ENCODE measurements at places on chromosomes 7 and 10.

DNA sequence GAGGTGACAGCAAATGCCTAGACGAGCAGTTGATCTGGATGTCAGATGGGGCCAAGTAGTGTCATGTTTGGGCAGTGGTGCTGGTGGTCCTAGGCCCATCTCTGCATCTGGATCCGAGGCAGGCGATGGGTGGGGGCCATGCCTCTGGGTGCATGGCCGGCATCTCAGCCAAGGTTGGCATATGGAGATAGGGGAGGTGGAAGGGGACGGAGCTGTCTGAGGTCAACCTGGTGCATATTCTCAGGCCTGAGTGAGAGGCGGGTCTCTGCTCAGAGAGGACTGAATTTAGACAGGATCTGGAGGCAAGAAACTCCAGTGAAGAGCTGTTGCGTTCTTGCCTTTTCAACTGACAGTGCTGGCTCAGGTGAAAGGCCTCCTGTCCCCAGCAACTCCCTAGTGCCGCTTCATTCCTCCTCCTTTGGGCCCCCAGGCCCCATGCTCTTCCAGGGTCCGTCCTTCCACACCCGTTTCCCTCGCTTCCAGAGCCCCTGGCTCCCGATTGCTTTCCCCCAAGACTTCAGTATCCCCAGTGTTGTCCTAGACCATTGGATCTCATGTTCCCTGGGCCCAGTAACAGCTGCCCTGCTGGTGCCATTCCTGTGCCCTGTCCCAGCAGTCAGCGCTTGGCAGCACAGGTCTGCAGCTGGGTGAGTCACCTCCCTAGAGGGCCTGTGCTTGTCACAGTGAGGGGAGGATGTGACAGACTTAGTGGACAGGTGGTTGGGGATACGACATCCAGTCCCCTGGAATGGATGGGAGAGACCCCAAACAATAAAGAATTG, 32.6 kb downstream of the GBX1 start:
- DNase-seq: no peak

GRCh38 chr10:25707572-25707971, 226.5 kb upstream of the MYO3A start:
- no peak for DNase-seq

DNA sequence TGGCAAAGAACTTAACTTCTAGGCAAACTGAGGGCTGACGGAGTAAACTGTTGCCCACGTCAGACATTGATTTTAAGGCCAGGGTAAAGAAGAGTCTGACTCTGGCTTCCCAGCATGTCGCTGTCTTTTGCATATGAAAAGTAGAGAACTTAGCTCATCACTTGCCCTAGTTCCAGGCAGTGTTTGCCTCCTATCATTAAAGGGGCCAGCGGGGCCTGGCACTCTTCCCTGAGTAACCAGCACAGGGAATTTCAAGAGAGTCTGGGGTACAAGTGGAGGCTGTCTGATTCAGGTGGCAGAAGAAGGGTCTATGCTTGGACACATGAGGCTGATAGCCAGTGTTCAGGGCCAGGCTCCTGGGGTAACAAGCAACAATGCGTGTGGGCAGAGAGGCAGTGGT, 4.8 kb downstream of the DENND2A start:
- DNase-seq: no peak

GRCh38 chr7:157816526-157817250, 479.9 kb downstream of the DNAJB6 start:
- no peak for DNase-seq

DNA sequence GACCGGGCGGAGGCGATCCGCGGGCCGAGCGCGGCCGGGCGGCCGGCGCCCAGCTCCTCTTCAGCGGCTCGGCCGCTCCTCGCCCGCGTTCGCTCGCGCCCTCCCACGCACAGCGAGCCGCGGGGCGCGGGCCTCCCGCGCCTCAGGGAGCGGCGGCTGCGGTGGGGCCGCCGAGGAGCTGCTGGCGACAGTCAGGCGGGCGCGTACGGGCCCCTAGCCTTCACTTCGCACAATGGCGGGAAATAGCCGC, at the start of gene MCMBP:
Gene MCMBP (minus strand): TSS at position 234 of the 250 bp plus-strand sequence. CDS start 259 bp downstream, outside the sequence.
- DNase-seq: no peak

DNA sequence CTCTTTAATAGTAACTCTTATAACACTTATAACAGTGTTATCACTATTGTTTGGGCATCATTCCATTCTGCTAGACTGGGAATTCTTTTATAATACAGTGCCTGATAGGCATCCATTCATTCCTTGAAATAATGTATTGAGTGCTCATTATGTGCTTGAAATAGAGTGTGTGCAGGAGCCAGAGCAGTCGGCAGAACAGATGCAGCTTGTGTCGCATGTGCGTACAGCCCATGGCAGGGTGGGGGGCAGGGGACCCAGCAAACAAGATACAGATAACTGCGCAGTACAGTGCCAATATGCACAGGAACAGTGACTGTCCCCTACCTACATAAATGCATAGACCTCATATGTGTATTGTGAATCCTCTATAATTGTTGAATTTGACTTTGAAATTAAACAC, 99.3 kb downstream of the KAT6B start:
- no peak for DNase-seq

DNA sequence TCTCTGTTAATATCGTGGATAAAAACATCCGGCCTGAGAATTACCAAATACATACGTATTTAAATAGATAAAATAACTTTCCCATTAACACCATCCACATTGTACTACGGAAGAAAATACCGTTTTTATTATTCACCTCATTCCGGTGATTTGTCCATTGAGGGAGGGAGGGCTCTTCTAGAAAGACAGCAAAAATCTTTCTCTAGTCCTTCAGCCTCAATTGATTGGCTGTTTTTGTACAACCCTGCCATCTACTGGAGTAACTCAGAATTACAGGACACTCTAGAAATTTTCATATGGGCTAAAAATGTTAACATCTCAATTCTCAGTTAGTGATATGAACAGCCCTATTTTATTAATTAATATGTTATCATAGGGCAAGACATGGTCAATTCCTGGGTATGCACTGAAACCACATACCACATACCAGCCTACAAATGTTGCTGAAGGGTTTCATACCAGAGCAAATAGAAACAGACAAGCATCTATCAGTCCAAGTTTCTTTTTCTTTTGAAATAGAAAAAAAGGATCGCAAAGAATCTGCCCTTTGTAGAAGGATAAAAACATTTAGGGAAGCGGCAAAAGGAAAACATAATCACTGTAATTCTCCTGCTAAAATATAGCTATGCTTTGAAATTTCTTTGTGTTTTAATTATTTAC, 55.8 kb upstream of the CDCA7L start:
- no peak for DNase-seq

DNA sequence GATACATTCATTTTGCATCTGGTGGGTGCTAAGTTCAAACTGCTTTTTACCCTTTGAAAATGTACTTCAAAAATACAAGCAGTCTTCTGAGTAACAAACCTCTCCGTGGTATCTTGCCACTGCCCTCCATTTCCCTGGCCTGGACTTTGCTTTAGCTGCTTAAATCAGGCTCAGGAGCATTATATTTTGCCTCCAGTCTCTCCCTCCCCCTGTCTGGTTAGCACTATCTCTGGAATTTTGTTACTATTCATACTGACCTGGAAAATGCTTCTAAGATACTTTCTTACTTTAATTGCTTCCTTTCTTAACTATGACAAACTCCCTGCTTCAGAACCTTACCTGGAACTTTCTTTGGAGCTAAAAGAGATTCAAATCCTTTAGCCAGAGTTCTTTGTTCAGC, 369.8 kb downstream of the GFRA1 start:
- no peak for DNase-seq

DNA sequence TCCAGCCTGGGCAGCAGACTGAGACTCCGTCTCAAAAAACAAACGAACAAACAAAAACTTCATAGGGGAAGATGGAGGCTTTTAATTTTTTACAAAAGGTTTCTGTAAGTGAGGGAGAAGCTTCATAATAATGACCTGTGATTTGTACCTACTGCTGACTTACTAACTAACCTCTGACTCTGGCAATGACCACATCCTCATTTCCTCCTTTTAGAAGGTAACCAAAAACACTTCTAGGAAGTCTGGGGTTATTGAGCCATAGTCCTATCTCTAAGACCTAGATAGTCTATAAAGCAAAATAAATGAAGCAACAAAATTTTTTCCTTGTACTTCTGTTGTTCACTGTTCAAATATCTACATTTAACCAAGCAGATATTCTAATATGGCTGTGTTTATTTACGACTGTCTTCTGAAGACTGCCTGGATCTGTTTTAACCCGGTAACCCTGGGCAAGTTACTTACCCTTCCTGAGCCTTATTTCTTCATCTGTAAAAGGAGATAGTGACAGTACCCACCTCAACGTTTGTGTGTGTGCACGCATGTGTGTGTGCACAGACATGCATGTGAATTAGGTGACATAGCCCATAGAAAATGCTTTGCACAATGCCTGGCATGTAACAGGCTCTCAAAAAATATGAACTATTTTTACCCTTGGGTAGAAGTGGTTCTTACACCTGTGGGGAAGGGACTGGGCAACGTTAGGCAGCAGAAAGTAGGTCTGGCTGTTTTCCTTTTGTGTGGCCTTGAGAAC, 30.8 kb upstream of the SMNDC1 start:
- no peak for DNase-seq

GRCh38 chr7:85004402-85004801, 182.5 kb downstream of the SEMA3D start:
- no peak for DNase-seq

DNA sequence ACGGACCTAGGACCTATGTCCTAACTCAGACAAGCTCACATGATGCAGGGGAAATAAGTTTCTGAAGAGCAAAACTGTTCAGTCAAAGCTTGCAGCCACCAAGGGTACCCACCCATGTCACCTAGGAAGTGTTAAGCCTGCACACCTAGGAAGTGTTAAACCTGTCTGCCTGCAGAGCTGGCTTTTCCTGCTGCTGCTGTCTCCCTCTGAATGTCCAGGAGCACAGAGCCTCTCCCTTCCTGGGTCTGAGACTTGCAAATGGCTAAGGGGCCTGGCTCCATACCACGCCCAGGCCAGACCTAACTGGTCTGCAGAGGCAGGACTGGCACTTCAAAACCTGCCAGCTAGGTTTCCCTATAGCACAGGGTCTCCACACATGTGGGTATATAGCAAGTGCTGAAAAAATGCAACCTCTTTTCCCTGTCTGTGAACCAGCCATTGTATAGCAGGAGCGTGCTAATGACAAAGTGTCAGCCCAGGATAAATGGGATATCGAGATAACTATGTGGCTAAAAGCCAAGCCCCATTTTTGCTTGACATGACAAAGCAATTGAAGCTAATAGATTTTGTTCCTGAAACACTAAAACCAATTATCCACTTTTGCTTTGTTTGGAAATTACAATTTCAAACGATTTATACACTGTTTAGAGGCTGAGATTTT, 1.5 kb downstream of the GDF2 start:
- no peak for DNase-seq

DNA sequence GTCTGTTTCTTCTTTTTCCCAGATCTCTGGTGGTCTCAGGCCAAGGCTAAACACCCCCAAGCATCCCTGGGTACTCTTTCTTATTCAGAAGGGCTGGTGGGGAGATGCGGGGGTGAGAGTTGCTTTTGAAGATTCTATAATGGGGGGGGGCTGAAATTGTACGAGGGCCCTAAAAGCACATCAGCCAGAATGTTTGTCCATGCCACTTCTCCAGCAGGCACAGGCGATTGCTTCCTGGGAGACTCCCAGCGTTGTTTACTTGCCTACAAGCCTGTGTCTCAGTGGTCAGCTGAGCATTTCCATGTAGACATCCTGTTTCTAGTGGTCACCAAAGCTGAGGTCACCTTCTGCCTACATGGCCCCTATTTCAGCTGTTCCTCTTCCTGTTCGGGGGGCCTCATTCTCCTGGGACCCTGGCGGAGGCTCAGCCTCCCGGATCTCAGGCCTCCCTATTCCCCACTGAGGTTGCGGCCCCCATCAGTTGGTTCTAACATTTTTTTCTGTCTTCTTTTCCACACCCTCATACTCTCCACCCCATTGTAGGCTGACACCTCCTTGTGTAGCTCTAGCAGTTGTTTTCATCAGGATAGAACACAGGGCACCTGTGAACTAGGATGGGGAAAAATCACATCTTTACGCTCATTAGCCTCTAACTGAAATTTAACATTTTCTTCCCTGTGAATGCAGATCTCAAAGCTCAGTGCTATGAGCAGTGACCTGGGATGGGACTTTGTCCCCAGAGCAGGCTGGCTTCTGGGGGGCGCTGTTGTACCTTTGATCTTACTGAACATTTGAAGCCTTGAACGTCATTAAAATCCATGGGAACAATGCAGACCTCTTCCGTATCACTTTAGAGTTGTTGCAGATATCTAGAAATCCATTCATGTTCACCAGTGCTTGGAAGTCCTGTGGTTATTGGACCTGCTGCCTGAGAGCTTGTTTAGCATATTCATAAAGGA, 286.5 kb downstream of the GLRX3 start:
- no peak for DNase-seq

GRCh38 chr10:7264313-7264756, 146.5 kb downstream of the SFMBT2 start:
- DNase-seq: no peak

DNA sequence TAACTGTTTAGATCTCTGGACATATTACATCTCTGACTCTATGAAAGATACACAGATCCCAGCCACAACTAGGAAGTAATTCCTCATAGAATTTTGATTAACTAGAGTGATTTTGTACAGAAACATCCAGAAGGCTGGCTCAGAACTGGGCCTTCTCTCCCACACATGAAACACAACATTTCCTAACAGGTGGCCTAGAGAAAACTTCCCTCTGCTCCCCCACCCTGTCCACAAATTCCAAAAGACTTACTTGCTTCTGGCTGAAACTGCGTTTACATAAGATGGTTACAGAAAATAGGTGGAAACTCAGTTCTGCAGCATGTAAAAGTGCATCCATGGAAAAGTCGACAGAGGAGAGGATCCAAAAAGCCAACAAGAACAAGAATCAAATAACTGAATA, 132.9 kb downstream of the FZD1 start:
- DNase-seq: no peak

GRCh38 chr7:6096581-6096980, 65.4 kb downstream of the ANKRD61 start:
- no peak for DNase-seq

GRCh38 chr10:119442758-119443060, 99.8 kb downstream of the RGS10 start:
- DNase-seq: no peak

DNA sequence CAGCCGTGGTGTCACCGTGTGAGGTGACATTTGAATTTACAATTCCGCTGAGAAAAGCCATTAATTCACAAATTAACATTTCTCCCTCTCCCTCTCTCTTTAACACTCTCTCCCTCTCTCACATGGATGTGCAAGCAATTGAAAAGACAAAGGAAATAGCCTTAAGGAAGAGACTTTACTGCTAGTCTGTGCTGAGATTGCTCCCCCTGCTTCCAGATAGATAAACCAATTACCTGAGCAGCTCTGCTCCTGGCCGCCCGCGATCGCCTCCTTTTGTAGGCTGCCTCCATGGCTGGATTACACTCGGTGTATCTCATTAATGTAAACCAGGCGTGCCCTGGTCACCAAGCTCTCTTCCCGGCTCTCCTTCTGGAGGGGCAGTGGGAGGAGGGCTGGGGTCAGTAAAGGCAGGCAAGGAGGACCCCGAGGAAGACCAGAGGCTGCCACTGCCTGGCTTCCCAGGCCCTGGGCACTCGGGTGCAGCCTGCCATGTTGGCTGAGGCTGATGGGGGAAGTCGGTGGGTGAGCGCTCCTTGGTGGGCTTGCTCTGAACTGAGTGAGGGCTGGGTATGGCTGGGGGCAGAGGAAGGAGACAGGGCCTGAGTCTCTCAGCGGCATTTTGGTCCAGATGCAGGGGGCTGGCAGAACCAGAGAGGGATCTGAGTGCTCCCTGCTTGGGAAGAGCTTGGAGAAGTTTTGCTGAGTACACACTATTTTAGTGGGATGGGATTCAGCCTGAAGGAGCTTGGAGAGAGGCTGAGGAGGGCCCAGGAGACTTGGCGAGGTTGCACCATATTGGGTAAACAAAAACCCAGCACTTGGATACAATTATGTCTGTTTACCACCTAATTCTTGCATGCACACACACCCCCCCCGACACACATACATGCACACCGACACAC, 42.9 kb downstream of the PAX2 start:
- DNase-seq: no peak
